ENCODE measurements at places on chromosomes 5 and 9. TPM values are rescaled to one million over a fixed set of nuclear protein-coding genes. Genes with fewer than 3 reads are reported as not detected.
A peak's percentile ranks its signal among the peaks of the same experiment; 100 is the strongest.

- peak overlapping the region; percentile 90 for H3K27ac ChIP-seq
- DNase-seq: no peak
- peaks cover 7% of the 10 kb centered on the region for H3K36me3 ChIP-seq
- H3K4me1 ChIP-seq: peaks cover 87% of the 10 kb centered on the region
- H3K27me3 ChIP-seq: no peaks in the 10 kb centered on the region
Measured at GRCh38 chr9:89536145-89536574, 38.2 kb upstream of the SEMA4D start.

The PKD2L2 gene
- total RNA-seq: not detected

DNA sequence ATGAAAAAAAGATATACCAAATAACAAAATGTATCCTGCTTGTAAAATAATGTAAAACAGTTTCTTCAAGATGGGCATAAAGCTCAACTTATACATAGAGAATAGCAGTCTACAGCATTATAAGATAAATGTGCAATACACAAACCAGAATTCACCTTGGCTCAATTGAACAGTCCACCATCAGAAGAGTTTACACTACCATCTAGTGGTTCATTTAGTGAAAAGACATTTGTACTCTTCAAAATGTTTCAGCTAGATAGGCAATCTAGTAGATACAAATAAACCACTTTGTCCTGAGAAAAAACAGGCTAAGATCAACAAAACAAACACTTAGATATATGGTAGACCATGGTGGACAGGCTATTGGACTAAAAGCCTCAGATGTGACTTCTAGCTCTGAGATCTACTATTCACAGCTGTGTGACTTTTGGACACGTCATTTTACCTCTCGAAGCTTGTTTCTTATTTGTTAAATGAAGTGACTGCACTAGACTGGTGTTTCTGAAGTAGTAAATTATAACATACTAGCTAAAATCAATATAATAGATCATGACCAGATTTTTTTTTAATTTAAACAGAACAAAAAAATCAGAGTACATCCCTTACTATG is 22.1 kb upstream of the TPD52L3 start:
- H3K4me1 ChIP-seq: no peaks in the 10 kb centered on the region
- no peaks in the 10 kb centered on the region for H3K36me3 ChIP-seq
- H3K27ac ChIP-seq: no peak overlapping the region

The VCP gene
- total RNA-seq: 289 TPM

The AFAP1L1 gene
- 0.66 TPM for total RNA-seq

DNA sequence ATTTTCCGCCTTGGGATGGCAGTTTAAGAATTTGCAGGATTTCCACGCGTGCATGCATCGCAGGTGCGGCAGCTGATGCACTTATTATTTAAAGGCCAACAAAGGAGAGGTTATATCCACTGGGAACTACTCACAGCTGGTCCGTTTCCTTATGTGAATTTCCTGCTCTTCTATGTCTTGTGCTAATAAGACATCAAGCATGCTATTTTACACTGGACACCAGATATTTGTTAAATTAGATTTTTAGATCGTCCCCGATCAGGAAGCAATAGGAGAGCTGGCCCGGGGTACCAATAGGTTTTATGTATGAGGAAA is 476 bp upstream of the DTWD2 start:
- H3K4me1 ChIP-seq: peaks cover 23% of the 10 kb centered on the region
- H3K27ac ChIP-seq: peak overlapping the region; percentile 25
- no peaks in the 10 kb centered on the region for H3K27me3 ChIP-seq
- H3K4me3 ChIP-seq: peak overlapping the region; percentile 75

GRCh38 chr5:5092149-5092548 is 48.0 kb upstream of the ADAMTS16 start:
- no peaks in the 10 kb centered on the region for H3K27me3 ChIP-seq
- no peaks in the 10 kb centered on the region for H3K4me1 ChIP-seq
- no peak for DNase-seq
- H3K4me3 ChIP-seq: no peak overlapping the region
- no peaks in the 10 kb centered on the region for H3K36me3 ChIP-seq

- no peak overlapping the region for H3K27ac ChIP-seq
- no peak for DNase-seq
- H3K4me3 ChIP-seq: no peak overlapping the region
- no peaks in the 10 kb centered on the region for H3K4me1 ChIP-seq
- H3K27me3 ChIP-seq: no peaks in the 10 kb centered on the region
Measured at GRCh38 chr9:13728917-13729811, 449.7 kb upstream of the MPDZ start.

DNA sequence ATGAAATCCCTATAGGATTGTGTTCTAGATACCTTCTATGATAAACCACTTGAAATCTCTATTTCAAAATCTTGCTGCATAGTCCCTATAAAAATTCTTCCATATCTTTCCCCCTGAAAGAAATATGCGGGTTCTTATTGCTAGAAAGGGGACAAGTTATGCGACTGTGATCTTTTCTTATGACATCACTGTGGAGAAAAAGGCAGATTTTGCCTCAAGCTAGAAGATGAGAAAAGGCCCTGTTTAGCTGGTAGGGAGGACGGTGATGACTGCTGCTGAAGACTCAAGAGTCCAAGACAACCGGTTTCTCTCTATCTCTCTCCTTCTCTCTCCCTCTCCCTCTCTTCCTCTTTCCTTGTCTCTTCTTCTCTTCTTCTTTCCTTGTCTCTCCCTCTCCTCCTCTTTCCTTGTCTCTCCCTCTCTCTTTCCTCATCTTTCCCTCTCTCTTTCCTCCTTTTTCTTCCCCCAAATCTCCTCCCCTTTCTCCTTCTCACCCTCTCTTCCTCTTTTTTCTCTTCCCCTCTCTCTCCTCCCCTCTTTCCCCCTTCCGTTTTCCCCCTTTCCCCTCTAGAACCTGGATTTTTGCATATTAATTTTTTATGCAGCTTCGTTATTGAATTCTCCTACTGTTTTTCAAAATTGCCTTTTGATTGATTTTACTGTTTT is 5.3 kb downstream of the OR2S2 start:
- no peaks in the 10 kb centered on the region for H3K36me3 ChIP-seq
- no peak overlapping the region for H3K27ac ChIP-seq
- peaks cover 2% of the 10 kb centered on the region for H3K4me1 ChIP-seq
- no peak for DNase-seq
- H3K4me3 ChIP-seq: no peak overlapping the region

DNA sequence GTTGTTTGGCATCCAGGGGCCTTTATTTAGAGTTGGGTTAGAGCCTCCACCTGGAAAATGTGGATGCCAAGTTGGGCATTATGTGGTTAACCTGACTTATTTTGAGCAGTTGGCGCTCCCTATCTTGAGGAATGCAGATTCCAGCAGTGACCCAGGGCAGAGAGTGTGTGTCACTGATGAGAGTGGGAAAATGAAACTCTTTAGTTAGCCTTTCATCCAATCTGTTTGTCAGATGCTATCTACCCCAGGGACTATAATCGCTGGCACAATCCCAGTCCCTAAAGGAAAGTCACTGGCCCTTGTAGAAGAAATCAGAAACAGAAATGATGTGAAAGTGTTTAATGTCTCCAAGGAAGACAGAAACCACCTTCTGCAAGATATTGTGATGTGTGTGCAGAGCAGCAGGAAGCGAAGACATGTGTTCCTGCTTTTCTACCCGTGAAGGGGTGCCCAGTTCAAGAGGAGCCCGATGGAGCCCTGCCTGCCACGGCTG is 10.2 kb upstream of the STING1 start:
- H3K4me1 ChIP-seq: peaks cover 22% of the 10 kb centered on the region
- peak overlapping the region; percentile 42 for H3K4me3 ChIP-seq
- no peaks in the 10 kb centered on the region for H3K27me3 ChIP-seq
- no peak for DNase-seq
- H3K36me3 ChIP-seq: no peaks in the 10 kb centered on the region

DNA sequence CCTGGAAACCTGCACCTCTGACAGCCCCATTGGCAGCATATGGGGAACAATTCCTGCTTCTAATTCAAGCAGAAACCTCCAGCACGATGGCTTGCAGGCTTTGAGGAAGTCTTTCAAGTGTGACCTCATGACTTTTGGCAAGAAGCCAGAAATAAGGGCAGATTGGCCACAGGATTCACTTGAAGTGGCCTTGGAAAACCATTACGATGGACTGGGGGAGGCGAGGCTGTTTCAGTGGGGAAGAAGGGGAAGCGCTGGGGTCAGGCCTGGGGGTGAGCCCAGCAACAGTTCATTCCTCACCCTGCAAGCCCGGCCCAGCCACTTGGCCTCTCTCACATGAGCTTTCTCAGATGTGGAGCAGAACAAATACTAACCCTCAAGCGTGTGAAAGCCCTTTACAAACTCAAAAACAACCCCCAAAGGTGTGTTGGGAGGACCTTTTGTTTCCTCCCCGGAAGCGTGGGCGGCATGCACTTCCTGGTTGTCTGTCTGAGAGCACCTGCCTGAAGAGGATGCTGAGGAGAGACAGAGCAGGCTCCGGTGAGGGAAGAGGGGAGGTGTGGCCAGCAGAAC is 26.9 kb upstream of the EEIG1 start:
- H3K4me1 ChIP-seq: peaks cover 43% of the 10 kb centered on the region
- peak overlapping the region; percentile 93 for H3K27ac ChIP-seq
- peaks cover 8% of the 10 kb centered on the region for H3K36me3 ChIP-seq
- no peaks in the 10 kb centered on the region for H3K27me3 ChIP-seq

DNA sequence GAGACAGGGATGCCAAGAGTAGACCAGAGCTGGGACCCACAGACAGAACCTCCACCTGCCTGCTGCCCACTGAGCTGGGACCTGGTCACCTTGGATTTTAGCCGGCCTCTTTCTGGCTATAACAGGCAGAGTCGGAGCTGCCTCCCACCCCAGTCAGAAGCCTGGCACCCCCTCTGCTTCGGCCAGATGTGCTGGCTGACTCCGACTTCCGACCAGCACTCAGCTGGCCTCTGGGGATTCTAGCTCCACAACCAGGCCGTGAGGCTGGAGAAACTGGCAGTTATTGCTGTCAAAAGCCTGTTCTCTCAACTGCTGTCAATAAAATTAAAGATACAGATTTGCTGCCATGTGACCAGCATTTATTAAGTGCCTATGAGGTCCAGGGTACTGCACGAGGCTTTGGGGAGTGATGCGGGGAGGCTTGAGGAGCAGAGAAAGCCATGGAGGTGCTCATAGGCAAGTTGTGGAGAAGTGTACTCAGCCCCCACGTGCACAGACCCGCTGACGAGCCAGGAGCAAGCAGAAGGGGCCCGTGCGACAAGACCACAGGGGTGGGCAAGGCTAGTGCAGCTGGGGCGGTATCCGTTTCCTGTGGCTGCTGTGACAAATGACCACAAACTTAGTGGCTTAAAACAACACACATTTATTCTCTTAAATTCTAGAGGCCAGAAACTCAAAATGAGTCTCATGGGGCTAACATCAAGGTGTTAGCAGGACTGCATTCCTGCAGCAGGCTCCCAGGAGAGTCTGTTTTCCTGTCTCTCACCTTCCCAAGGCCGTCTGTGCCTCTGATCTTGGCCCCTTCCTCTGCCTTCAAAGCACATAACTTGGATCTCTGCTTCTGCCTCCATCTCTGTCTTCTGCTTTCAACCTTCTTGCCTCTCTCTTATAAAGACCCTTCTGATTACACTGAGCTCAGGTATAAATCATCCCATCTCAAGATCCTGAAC is 13.1 kb downstream of the GFI1B start:
- no peak overlapping the region for H3K27ac ChIP-seq
- H3K27me3 ChIP-seq: peaks cover 17% of the 10 kb centered on the region
- no peak for DNase-seq
- H3K4me1 ChIP-seq: peaks cover 4% of the 10 kb centered on the region

GRCh38 chr5:118006219-118006618 is 982.1 kb downstream of the DTWD2 start:
- no peak overlapping the region for H3K4me3 ChIP-seq

DNA sequence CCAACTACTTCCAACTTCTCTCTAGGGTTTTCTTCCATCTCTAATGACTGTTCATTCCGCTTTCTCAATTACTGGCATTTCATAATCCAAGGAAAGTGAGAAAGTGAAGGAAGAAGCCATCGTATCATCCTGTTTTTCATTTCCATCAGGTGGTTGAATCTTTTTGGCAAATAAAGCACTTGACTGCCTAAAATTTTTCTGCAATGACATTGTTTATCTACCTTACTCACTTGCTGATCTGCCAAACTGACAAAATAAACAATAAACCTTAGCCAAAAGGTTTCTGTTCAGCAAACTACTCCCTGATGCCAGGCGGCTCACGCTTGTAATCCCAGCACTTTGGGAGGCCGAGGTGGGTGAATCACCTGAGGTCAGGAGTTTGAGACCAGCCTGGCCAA is 18.4 kb downstream of the FNBP1 start:
- H3K4me1 ChIP-seq: peaks cover 91% of the 10 kb centered on the region
- H3K27ac ChIP-seq: peak overlapping the region; percentile 30
- peaks cover 72% of the 10 kb centered on the region for H3K36me3 ChIP-seq
- DNase-seq: no peak

- no peaks in the 10 kb centered on the region for H3K36me3 ChIP-seq
- H3K27me3 ChIP-seq: no peaks in the 10 kb centered on the region
- DNase-seq: no peak
- no peak overlapping the region for H3K27ac ChIP-seq
- H3K4me1 ChIP-seq: peaks cover 22% of the 10 kb centered on the region
Measured at GRCh38 chr5:142065273-142065672, 43.3 kb upstream of the NDFIP1 start.

The TNIP1 gene
- 185 TPM for total RNA-seq

The ARHGEF39 gene
- 18.7 TPM for total RNA-seq

The C5orf58 gene
- total RNA-seq: not detected

GRCh38 chr5:8270246-8270645 is 401.3 kb downstream of the MTRR start:
- H3K27me3 ChIP-seq: no peaks in the 10 kb centered on the region
- no peaks in the 10 kb centered on the region for H3K4me1 ChIP-seq
- no peak overlapping the region for H3K27ac ChIP-seq
- H3K4me3 ChIP-seq: no peak overlapping the region
- DNase-seq: no peak

DNA sequence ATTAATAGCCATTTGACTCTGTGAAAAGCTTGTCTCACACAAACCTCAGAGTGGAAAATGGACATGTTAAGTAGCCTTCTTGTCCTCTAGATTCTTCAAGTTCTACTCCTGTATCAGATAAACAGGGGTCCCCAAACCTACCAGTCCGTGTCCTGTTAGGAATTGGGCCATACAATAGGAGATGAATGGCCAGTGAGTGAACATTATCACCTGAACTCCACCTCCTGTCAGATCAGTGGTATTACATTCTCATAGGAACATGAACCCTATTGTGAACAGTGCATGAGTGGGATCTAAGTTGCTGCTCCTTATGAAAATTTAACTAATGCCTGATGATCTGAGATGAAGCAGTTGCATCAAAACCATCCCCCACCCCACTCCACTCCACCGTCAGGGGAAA is 136.3 kb downstream of the TMEM232 start:
- H3K27me3 ChIP-seq: no peaks in the 10 kb centered on the region
- no peak overlapping the region for H3K4me3 ChIP-seq
- no peaks in the 10 kb centered on the region for H3K4me1 ChIP-seq
- no peak overlapping the region for H3K27ac ChIP-seq

- H3K27me3 ChIP-seq: no peaks in the 10 kb centered on the region
- H3K4me3 ChIP-seq: peak overlapping the region; percentile 93
- H3K36me3 ChIP-seq: peaks cover 4% of the 10 kb centered on the region
- H3K4me1 ChIP-seq: peaks cover 31% of the 10 kb centered on the region
- H3K27ac ChIP-seq: peak overlapping the region; percentile 97
- no peak for DNase-seq
Measured at GRCh38 chr5:78293851-78294247, 649 bp downstream of the AP3B1 start.

DNA sequence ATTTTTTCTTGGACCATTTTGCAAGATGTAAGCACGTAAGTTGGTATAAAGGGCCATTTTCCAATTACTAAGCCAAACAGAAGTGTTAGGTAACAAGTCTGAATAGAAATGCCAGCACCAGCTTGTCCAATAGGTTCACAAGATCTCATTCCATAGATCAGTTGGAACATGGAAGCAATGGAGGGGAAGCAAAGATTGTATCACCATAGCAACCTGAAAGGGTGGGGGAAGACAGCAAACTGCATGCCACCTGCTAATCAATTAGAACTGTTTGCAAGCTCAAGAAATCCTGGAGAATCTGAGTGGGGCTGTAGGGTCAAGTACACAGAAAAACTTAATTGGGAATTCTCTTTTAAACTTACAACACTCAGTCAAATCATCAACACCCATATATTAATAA is 264.9 kb upstream of the EFNA5 start:
- H3K27ac ChIP-seq: no peak overlapping the region
- no peak for DNase-seq
- no peaks in the 10 kb centered on the region for H3K27me3 ChIP-seq
- H3K4me1 ChIP-seq: no peaks in the 10 kb centered on the region

Data from activated naive CD8-positive, alpha-beta T cell treated with anti-CD3 and anti-CD28 coated beads for 36 hours (primary cell).